ENCODE measurements at places on chromosomes 2 and 18. TPM values are rescaled to one million over a fixed set of nuclear protein-coding genes. Genes with fewer than 3 reads are reported as not detected.

NYAP2 gene
- total RNA-seq = 0.47 TPM

HMSD gene
- total RNA-seq = not detected

KCNJ3 gene
- total RNA-seq = 1.2 TPM

KCTD1 gene
- 17.1 TPM for total RNA-seq

CHMP3 gene
- 216 TPM for total RNA-seq

SLC9A4 gene
- total RNA-seq = not detected

SCYGR5 gene
- total RNA-seq = not detected

GAL3ST2 gene
- 0.40 TPM for total RNA-seq

DAW1 gene
- not detected for total RNA-seq

ACYP2 gene
- 17.8 TPM for total RNA-seq

UPP2 gene
- total RNA-seq = not detected

DUSP2 gene
- 0.23 TPM for total RNA-seq

ZNF236 gene
- total RNA-seq = 15.8 TPM

DHRS9 gene
- 0.15 TPM for total RNA-seq

DSG1 gene
- 0.31 TPM for total RNA-seq

DUSP28 gene
- 4.0 TPM for total RNA-seq

APOB gene
- total RNA-seq = 1.2 TPM

SOWAHC gene
- total RNA-seq = 23.3 TPM

MOGAT1 gene
- not detected for total RNA-seq

ACSL3 gene
- total RNA-seq = 46.5 TPM

HOXD3 gene
- 2.3 TPM for total RNA-seq

FBXO48 gene
- total RNA-seq = 1.2 TPM

GRP gene
- total RNA-seq = not detected

CRACDL gene
- 2.4 TPM for total RNA-seq

FOXI3 gene
- not detected for total RNA-seq

SIX3 gene
- total RNA-seq = not detected

B3GNT7 gene
- 3.4 TPM for total RNA-seq

GPR45 gene
- not detected for total RNA-seq

UBXN4 gene
- total RNA-seq = 75.6 TPM

ITGB6 gene
- not detected for total RNA-seq

DCC gene
- 0.47 TPM for total RNA-seq

CYP27A1 gene
- 29.0 TPM for total RNA-seq

KATNAL2 gene
- total RNA-seq = 4.0 TPM
